Stimulated activated CD8-positive, alpha-beta memory T cell treated with anti-CD3 and anti-CD28 coated beads, Interleukin-7, amount 100 ng/mL, for 1 hour (primary cell): ENCODE measurements at places on chromosomes 7 and 10.

DNA sequence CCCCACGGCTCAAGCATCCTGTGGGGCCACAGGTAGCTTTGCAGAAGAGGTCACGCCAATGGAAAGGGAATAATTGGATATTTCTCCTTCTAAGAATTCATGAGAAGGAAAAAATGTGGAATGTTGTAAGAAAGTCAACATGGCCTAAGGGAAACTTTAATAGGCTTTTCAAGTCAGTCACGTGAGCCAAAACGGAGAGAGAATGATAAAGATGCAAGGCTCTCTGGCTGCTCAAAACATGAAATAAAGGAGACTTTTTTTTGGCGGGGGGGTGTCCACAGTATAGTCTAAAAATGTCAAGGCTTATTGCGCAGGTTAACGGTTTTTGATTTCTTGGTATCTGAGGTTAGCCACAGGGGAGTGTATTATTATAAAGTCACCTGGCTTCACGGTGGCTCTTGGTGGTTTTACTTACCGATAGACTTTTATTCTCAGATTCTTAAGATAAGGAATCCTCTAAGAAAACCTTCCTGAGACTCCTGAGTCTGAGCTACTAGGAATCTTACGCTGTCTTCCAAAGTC lies 148.1 kb downstream of the ARHGAP21 start:
- no peak for DNase-seq

- DNase-seq, result no peak
Observed at GRCh38 chr7:129914536-129915272, 38.1 kb downstream of the UBE2H start.

DNA sequence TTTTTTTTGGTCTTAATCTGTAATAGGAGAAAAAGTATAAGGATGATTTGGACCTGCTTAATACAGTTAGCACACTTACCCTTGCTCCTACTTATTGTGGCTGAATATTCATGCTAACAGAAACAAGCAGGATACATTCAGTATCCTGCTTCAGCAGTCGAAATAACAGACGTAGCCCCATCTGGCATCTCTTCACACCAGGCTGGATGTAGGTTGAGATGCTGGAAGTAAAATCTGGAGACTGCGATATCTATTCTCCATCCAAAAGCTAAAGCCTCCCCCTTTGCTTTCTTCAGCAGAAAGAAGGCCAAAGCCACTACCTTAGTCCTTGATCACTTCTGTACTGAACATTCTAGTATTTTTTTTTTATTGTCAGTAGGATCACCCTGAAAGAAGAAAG lies 537.4 kb downstream of the AUTS2 start:
- no peak for DNase-seq

GRCh38 chr7:81128011-81128410 lies 209.2 kb upstream of the SEMA3C start:
- no peak for DNase-seq

GRCh38 chr10:123635131-123635530 lies 31.0 kb upstream of the GPR26 start:
- DNase-seq, result no peak

DNA sequence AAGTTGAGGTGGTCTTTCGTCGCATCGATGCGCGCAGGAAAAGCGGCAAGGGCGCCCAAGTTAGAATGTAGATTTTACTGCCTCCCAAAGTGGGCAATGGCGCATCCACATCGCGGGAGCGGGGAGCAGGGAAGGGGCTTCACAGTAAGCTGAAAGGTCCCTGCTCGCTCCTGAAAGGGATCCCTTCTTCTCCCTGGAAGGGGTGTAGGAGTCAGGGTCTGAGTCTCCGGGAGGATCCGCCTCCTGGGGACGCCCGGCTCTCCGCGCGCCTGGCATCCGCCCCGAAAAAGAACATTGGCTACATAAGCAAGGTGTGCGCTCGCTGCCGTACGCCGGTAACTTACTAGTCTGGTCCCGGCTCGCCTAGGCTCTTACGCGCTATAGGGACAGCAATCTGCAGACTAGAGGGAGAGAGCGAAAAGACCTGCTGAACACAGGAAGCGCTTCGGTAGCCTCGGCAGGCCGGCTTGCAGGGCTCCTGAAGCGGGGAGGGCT lies 804 bp downstream of the UNC5B start:
- no peak for DNase-seq

GRCh38 chr10:88553116-88553752 lies 29.9 kb downstream of the RNLS start:
- no peak for DNase-seq

GRCh38 chr10:78909221-78909620 lies 159.5 kb upstream of the ZMIZ1 start:
- no peak for DNase-seq

DNA sequence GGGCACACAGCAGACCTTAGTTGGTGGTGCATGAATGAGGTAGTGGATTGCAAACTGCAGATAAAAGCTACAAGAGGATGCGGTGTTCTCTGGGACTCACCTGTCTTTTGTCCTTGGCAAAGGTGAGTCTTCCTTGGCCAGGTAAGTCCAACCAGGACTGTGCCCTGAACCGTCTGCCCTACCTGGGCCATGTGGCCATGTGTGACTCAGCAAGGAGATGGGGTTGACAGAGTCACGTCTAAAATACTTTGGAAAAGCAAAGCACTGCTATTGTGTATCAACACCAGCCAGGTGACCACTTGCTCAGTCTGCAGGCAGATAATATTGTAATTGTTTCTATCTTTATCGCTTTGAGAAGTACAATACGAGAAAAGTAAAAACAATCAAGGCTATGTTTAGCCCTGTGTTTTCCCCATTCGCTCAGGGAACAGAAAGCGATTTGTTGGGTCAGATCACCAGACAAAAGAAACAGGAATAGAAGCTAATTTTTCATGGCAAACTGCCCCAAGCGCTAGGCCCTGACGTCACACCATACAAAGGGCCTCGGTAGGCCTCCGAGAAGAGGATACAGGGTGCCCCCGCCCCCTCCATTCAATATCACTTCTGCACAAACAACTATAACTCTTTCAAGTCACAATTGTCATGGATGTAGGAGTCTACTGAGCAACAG lies 57.3 kb downstream of the FAM53B start:
- no peak for DNase-seq

GRCh38 chr7:1065585-1066241 lies 21.4 kb downstream of the GPR146 start:
- DNase-seq, result peak; percentile 67

GRCh38 chr10:98400482-98400881 lies 14.5 kb downstream of the PYROXD2 start:
- no peak for DNase-seq

- DNase-seq, result no peak
Observed at GRCh38 chr7:7054252-7054830, 128.0 kb upstream of the C1GALT1 start.

GRCh38 chr7:16822029-16822428 lies 17.2 kb upstream of the AGR2 start:
- no peak for DNase-seq

DNA sequence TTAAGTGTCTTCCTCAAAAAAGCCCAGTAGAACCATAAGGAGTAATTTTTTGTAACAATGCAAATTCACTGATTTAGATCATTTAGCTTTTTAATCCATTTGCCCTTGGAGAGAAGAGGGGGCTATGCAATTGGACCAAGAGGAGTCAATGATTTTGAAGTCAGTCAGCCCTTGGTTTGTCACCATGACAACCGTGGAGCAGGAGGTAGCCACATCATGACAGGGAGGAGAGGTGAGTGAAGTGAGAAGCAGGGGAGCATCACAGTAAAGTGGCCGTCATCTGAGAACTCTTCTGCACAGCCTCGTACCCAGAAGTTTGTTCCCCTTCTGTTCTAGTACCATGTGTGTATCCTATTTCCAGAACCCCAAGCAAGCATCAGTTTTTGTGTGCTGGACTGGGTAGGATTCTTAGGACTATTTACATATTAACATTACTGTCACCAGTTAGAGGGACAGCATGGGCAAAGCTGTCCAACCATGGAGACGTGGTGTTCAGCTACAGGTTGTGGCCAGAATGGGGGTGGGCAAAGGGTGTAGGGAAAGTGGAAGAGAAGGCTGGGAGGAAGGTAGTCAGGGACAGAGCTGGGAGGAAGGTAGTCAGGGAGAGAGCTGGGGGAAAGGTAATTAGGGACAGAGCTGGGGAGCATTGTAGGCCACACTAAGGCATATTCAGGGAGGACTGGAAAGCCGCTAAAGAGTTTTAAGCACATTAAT lies 13.1 kb downstream of the UBE3C start:
- no peak for DNase-seq

DNA sequence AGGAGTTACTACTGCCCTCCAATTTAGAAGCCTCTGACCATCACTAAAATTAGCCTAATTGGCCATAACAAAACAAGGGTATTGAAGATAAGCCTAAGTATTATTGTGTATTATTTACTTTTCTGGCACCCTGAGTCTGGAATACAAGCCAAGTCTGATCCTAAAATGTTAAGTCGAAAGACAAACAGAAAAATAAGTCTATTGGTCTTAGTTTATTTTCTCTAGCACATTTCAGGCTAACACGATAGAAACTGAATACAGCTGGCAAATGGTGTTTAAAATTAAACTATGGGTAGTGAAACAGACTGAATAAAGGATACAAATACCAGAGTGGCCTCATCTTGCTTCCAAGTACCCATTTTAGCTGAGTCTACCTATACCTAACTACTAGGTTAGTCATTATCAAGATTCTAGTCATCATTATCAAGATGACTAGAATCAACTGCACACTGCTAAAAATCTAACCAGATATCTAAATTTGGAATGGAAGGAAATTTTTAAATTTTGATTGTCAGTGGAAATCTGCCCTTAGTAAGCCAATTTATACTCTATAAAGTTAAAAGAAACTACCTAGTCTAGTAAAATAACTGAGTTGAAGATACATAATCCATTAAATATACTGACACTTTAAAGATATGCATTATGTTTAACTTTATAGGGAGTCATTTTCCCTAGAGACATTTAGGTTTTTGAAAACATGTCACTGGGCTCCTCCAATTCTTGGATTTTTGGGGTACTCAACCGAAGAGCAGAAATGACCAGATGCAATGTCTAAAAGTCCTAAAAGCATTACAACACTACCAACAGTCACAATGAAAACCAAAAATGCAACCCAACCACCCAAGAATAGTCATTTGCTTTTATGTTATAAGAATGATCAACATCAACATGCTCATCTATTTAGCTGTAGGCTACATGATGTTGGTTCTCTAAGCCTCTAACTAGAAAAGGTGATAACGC lies 80.9 kb downstream of the NT5C2 start:
- no peak for DNase-seq

- no peak for DNase-seq
Observed at GRCh38 chr7:51847461-51848134, 531.0 kb upstream of the COBL start.

GRCh38 chr10:12340937-12341336 lies 8.4 kb upstream of the CAMK1D start:
- no peak for DNase-seq

- DNase-seq, result no peak
Observed at GRCh38 chr10:24963521-24964041, 11.2 kb upstream of the PRTFDC1 start.

GRCh38 chr7:39299695-39300094 lies 266.5 kb upstream of the YAE1 start:
- DNase-seq, result no peak

GRCh38 chr7:105932835-105933477 lies 30.1 kb upstream of the CDHR3 start:
- no peak for DNase-seq

GRCh38 chr10:111646021-111646420 lies 537.5 kb downstream of the GPAM start:
- no peak for DNase-seq

GRCh38 chr7:110973196-110973990 lies 117.5 kb upstream of the LRRN3 start:
- no peak for DNase-seq

- DNase-seq, result no peak
Observed at GRCh38 chr10:104330168-104331110, 7.8 kb downstream of the ITPRIP start.

GRCh38 chr7:138935465-138936011 lies 45.7 kb downstream of the KIAA1549 start:
- DNase-seq, result no peak

DNA sequence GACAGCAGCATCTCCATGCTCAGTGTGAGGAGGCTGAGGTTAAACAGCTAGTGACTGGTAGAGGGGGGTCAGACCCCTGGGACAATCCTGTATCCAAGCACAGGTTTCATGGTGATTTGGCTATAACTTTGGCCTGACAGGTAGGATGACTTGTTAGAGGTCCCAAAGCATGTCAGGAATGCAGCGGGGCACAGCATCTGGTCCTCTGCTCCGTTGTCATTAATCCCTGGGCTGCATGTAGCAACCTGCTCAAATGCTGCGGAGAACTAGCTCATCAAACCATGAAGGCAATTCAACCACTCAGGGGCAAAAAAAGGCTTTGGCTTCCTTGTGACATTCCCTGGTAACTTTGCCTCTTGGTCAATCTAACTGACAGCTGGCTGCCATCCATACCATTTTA lies 26.8 kb downstream of the WNT2 start:
- no peak for DNase-seq

- no peak for DNase-seq
Observed at GRCh38 chr10:64409349-64409748, 888.1 kb downstream of the REEP3 start.

DNA sequence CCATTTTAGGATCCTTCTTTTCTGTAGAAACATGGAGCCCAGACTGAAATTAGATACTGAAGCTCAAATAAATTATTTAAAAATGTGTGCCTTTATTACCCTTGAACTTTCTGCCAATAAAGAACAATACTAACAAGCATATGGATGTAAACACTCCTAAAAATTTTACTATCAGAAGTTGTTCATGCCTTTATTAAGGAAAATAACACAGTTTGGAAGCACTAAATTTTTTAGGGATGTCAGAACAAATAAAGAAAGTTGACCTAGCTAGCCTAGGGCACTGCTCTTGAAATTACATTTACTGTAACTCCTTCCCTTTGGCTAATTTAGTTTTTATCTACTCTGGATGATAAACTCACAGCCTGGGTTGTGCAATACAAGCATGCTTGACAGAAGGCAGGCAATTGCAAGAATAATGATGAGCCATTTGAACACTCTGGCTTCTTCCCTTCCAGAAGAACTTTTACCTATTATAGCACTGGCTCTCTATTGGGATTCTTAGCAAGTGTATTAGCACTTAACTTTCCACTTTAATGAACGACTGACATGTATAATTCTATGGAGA lies 351.7 kb upstream of the C7orf33 start:
- DNase-seq, result no peak

GRCh38 chr7:78473021-78473420 lies 674.4 kb downstream of the PHTF2 start:
- DNase-seq, result no peak

DNA sequence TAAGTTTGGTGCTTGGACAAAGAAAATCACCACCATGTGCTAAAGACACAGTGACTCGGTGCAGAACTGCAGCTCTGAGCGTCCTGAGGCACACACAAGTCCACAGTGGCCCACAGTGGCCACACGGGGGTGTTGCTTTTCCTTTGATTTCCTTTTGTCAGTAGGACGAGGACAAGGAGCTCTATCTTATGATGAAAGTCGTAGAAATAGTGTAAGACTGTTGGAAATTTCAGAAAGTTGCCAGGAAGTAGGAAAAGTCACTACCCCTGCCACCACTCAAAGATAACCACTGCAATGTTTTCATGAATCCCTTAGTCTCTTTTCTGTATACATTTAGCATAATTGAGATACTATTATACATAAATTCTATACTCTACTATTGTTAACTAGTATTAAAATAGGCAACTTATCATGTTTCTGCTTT lies 146.0 kb downstream of the TNS3 start:
- no peak for DNase-seq
